Left lung (tissue), 14 donors: ENCODE measurements at places on chromosomes 12 and 14.

GRCh38 chr14:50892255-50892654, 20.4 kb downstream of the ABHD12B start:
- DNase-seq: no peak

GRCh38 chr12:125208334-125208733, 143.1 kb downstream of the AACS start:
- no peak for DNase-seq

GRCh38 chr14:61466249-61466904, 145.0 kb downstream of the PRKCH start:
- no peak for DNase-seq

- peak; percentile 30 for DNase-seq
Observed at GRCh38 chr14:101119830-101120571, 216.5 kb upstream of the RTL1 start.

- no peak for DNase-seq
Observed at GRCh38 chr12:103729499-103729898, 111.5 kb downstream of the NT5DC3 start.

- DNase-seq: no peak
Observed at GRCh38 chr12:120688527-120689071, 1.6 kb downstream of the MLEC start.

- DNase-seq: peak; percentile 42
Observed at GRCh38 chr12:2682296-2683251, 112.2 kb upstream of the FKBP4 start.

GRCh38 chr12:116495260-116495659, 63.9 kb upstream of the MAP1LC3B2 start:
- DNase-seq: no peak

DNA sequence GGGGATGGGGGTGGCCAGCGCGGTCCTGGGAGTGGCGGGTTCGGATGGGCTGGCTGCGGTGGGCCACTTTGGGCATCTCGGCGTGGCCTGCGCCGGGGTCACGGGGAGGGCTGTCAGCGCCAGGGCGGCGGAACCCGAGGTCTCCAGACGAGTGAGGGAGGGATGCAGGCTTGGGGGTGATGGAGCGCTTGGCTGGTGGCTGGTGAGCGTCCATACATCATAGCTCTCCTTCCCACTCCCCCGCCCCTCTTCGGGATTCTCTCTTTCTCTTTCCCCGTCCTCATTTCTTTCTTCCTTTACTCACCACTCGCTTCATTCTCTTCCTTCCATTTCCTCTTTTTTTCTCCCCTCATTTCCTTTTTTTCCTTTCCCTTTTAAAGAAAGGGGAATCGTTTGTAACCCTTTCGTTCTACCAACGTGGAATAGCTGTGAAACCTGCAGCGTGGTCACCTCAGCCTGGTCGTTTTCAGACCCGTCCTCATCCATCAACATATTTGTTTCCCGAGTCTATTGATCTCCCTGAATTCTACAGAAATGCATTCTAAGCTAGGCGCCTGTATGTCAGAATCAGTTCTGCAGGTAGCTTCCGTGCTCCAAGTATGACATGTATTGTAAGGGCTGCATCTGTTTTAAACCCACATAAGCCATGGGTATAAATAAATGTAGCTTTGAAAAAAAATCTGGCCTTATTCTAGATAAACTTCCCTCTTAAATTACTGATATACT, 260.3 kb upstream of the E2F7 start:
- no peak for DNase-seq

DNA sequence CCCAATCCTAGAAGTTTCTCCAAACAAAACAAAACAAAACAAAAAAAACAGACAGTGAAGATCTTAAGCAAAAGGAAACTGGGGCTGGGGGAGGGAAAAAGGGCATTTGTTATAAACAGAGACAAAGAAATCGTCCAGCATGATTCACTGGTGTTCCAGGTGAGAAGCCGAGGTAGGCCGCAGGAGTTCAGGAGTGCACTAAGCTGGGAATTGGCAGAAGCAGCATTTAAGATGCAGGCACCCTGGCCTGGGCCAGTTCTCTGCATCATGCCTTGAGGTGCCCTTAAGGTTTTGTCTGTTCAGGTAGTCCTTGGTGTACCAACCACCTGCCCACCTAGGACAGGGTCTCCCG, 11.2 kb downstream of the TBX3 start:
- DNase-seq: no peak

- DNase-seq: peak; percentile 68
Observed at GRCh38 chr12:89544681-89545184, 18.9 kb upstream of the POC1B start.
